ENCODE measurements at places on chromosomes 6 and 20.

DNA sequence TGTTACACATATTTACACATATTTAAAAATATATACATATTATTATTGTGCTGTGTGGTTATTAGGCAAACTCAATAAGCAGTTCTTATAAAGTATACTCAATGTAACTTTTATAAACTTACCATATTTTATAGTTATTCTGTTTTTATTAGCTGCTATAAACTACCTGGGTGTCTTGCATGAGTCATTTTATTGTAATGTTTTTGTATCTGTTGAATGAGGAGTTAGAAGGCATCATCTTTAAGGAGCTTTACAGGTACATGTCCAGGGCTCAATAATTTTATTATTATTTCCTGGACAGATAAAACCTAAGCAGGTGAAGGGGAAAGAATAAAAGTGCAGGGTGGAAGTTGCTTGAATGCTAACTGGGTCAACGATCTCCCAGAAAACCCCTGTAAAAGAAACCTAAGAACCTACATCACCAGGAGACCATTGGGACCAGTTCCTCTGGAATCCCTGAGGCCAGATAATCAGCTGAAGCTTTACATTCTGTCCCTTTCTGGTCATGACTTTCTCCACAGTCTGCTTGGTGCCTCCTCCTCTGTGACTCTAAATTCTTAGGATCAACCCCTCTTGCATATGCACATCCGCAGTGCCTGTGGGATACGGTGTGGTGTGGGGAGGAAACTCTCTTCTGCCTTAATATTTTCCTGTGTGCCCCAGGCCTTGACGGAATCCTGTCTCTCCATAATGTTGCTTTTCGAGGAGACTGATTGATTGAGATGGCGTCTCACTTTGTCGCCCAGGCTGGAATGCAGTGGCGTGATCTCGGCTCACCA lies 38.0 kb downstream of the TRIM38 start:
- DNase-seq, result no peak

GRCh38 chr6:166344240-166344639 lies 1.9 kb upstream of the SFT2D1 start:
- DNase-seq, result no peak

- no peak for DNase-seq
Measured at GRCh38 chr6:135750081-135750480, 101.4 kb upstream of the PDE7B start.

DNA sequence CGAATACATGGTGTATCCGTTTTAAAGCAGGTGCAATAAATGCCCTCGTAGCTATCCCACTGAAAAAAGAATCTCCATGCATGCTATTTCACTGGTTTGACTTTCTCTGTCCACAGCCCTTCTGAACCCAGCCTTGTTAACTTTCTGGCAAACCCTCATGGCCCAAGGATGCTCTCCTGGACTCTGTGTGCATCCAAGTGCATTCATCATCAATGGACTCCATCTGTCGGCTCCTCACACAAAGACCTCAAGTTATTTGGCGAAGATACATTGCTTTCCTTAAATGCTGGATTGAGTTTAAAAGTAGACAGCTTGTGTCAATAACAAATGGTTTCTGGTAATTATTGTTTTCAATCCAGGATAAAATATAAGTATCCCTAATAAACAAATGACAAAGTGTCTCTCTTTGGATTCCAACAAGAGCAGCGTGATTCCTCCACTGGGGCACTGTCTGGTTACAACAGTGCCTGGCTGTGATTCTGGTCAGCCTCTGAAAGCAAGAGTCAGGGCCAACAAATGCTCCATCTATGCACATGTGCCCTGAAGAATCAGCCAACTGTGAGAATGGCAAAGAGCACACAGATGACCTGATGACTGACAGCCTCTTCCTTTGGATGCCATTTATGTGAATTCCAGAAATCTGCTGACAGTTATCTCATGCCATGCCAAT lies 55.7 kb downstream of the FYN start:
- DNase-seq, result no peak

DNA sequence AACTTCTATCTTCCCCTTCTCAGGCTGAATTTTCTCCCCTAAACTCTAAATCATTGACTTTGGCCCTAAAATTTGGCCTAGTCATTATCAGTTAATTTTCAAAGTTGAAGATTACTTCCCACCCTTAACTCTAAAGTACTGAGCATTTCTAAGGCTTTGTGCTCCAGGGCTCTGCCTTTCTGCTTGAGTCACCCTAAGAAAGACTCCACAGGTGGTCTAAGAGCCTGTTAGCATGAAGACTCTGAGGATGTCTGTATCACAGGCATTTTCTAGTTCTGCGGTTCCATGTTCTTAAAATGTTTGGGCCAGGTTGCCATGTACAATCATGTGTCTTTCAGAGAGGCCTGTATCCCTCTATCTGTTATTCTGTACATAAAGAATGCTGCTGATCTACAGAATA lies 808.1 kb upstream of the MANEA start:
- DNase-seq, result no peak

DNA sequence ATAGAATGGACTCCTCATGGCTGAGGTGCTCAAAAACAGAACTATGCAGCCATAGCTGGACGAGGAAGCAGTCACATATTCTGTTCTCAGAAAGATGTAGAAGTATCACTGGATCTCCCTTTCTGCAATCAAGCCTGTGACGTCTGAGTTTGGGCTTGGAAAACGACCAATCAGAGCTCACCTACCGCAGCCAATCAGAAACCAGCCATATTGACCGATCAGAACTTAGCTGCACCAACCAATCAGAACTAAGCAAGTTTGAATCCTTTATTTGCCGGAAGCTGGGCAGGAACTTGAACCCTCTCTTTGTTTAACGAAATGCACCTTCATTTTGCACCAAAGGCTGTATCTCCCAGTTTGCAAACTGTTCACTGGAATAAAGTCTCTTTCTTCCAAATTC lies 21.8 kb upstream of the RAB23 start:
- DNase-seq, result no peak

DNA sequence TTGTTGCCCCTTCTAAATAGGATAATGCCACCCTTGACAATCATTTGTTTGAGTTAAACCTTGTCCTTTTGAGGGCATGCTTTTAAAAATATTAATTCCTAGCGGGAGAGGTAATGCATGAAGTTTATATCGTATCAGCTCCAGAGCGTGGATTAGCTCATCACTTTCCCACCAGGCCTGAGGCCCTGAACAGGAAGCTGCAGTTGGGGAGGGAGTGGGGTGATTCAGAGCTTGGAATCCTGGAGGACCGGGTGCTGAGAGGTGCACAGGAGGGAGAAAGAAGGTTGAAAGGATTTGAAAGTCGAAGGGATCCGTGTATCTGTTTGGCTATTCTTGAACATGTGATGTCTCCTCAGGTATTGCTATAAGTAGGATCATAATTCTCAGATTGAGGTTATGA lies 25.0 kb downstream of the ZDHHC14 start:
- DNase-seq, result peak; percentile 38

GRCh38 chr6:103750603-103751002 lies 1109.1 kb downstream of the HACE1 start:
- no peak for DNase-seq

- DNase-seq, result no peak
Measured at GRCh38 chr20:49955167-49955566, 19.0 kb downstream of the RNF114 start.

- DNase-seq, result no peak
Measured at GRCh38 chr6:15804164-15805154, 141.6 kb upstream of the DTNBP1 start.

- no peak for DNase-seq
Measured at GRCh38 chr6:129184808-129185366, 301.9 kb downstream of the LAMA2 start.

GRCh38 chr6:167839755-167840154 lies 13.0 kb downstream of the AFDN start:
- DNase-seq, result no peak

DNA sequence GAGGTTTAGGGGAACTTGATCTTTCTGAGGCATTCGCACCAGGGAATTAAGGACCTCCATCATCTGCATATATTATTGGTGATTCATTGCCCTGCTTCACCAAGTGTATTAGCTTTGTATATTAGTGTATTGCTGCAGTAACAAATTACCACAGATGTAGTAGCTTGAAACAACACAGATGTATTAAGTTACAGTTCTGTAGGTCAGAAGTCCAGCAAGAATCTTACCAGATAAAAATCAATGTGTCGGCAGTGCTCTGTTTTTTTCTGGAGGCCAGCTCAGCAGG lies 65.8 kb downstream of the HMGN3 start:
- DNase-seq, result no peak
